Activated CD8-positive, alpha-beta T cell treated with anti-CD3 and anti-CD28 coated beads for 36 hours (primary cell): ENCODE measurements at places on chromosomes 6 and 20. TPM values are rescaled to one million over a fixed set of nuclear protein-coding genes. Genes with fewer than 3 reads are reported as not detected.

DNA sequence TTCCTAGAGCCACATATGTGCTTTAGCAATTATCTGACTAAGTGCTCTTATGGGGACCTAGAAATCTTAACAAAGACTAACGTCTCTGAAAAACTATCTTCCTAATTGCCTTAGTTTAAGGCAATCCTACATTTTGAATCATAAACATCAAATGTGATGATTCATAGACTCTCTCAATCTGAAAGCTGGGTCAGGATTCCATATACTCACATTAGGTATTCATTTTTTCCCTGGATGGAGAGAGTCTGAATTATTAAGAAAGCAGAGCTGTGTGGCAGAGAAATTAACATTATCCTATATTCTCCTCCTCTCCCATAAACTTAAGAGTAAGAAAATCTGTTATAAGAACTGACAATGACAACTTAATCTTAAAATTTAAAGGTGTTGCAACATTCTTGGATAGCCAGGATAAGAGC lies 1.6 kb upstream of the PRL start:
- no peak overlapping the region for H3K27ac ChIP-seq
- H3K4me3 ChIP-seq, result no peak overlapping the region
- no peak for DNase-seq
- H3K36me3 ChIP-seq, result no peaks in the 10 kb centered on the region
- H3K4me1 ChIP-seq, result peaks cover 3% of the 10 kb centered on the region

DNA sequence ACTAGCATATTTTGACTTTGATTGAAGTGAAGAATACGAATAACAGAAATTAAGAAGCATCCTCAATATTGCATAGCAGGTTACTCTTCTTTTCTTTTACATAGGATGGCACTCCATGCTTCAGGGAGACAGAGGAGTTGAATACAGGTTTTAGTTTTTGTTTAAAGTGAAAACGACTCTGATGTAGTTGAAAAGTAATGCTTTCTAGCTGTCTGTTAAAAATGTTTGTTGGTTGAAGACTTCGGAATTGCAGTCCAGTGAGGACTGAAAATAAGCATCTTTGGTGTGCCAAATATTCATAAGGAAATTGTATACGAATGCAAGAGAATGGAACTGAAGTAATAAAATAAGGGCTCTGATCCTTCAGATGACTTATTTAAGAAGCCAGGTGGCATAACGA lies 618 bp upstream of the SLC16A10 start:
- peaks cover 11% of the 10 kb centered on the region for H3K27me3 ChIP-seq
- peak overlapping the region; percentile 69 for H3K27ac ChIP-seq
- peak overlapping the region; percentile 81 for H3K4me3 ChIP-seq
- peaks cover 32% of the 10 kb centered on the region for H3K4me1 ChIP-seq

GRCh38 chr6:93048381-93048780 lies 371.0 kb downstream of the EPHA7 start:
- DNase-seq, result no peak
- no peaks in the 10 kb centered on the region for H3K4me1 ChIP-seq
- H3K36me3 ChIP-seq, result no peaks in the 10 kb centered on the region
- H3K4me3 ChIP-seq, result no peak overlapping the region

The SPATS1 gene
- total RNA-seq, result not detected

The PRSS35 gene
- not detected for total RNA-seq

The BTN1A1 gene
- not detected for total RNA-seq
